ENCODE measurements at places on chromosomes 1 and 21.

DNA sequence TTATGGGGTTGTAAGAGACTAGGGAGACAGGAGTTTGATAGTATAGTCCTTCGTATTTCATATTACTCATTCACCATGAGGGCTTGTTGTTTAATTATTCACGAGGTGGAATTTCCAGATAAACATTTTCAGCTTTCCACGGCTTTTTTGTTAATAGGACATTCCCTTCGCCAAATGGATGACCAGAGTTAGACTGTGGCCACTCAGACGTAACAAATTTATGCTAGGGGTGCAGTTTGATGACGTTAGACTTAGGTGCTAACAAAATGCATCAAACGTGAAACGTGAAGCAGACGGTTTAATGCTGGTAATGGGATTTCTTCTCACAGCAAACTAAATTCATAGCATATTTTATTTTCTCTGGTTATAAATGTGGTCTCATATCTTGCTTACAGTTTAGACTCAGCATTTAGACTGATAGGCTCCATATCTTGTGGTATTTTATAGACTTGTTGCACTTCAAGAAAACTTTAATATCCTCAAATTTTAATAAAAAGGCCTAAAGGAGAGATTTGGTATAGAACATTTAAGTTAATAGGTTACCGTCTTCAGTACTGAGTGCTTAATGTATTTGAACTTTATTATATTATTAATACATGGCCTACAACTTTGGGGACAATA, 2.3 kb downstream of the DHX9 start:
- DNase-seq = peak; percentile 16

- no peak for DNase-seq
Measured at GRCh38 chr1:233448109-233448689, 120.7 kb downstream of the MAP3K21 start.

GRCh38 chr1:24277420-24278169, 41.6 kb upstream of the GRHL3 start:
- no peak for DNase-seq

GRCh38 chr1:25220666-25221065, 11.6 kb downstream of the SYF2 start:
- no peak for DNase-seq

DNA sequence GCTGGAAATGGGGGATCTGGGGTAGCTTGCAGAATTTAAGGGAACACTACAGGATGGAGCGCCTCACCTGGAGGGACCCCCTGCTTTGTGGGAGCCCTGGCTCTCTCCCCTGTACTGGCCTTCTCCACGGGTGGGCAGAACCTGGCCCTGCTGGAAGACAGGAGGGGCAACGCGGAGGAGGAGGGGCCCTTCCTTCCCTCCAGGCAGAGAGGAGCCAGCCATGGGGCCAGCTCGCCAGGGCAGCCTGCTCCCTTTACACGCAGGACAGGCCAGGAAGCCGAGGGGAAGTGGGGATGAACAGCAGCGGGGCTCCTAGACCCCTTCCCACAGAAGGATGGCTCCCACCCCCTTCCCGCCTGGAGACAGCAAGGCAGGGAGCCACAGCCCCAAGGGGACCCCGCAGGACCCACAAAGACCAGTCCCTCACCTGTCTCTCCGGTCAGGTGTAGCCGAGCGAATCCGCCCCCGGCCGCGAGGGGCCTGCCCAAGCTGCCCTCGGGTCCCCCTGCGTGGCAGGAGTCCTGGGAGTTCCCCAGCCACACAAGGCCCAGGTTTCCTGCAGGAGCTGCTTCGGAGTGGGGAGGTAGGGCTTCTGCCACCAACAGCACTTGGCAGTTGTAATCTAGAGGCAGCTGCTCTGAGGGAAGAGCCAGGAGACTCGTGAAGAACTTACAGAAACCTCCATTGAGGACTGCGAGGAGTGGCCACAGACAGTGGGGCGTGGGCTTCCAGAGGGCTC, 1.6 kb upstream of the SLC19A1 start:
- no peak for DNase-seq

GRCh38 chr1:93820554-93821422, 58.2 kb downstream of the DNTTIP2 start:
- DNase-seq = no peak

DNA sequence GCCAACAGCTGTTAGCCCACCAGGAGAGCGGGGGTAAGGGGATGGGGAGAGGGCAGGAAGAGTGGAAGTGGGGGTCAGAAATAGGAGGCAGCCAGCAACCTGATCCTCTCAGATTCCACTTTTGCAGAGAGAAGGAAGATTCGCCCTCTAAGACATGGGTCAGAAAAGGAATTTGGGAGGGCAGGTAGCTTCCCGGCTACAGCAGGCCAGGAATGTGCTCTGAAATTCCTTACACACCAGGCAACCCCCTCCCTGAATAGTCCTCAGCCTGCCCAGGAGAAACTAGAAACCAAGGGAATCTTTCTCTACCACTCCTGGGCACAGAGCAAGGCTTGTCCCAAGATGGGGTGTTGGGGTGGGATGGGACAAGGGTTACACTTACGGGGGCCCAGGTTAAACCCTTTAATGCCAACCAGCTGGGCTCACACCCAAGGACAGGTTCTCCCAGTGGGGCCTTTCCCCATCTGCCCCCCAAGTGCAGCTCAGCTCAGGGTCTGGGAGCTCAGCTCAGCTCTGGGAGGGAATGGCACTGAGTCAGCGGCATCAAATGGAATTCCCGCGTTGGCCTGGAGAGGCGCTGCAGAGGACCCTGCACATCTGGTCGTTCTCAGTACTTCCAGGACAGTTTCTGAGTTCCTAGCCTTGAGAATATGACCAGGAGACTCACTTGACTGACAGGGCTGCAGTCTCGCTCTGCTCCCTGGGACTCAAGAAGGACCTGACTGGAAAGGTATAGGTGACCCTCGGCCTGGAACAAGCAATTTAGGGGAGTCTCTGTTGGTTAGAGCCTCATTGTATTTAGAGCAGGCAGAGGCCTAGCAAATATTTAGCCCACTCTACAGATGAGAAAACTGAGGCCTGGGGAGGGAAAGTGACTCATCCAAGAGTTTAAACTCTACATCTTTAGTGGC, 761 bp downstream of the TNNT2 start:
- no peak for DNase-seq

Measured in T-helper 1 cell (primary cell).